Pulmonary artery endothelial cell (primary cell): ENCODE measurements at places on chromosomes 7 and 10. TPM values are rescaled to one million over a fixed set of nuclear protein-coding genes. Genes with fewer than 3 reads are reported as not detected.

Gene HHEX
- 46.5 and 50.5 TPM in 2 replicates for total RNA-seq

Gene C10orf53
- total RNA-seq: not detected in 2 replicates

Gene UCMA
- total RNA-seq: not detected in 2 replicates

Gene SLC29A4
- total RNA-seq: 1.7 and 2.7 TPM in 2 replicates

Gene C7orf57
- under 0.01 and 0.11 TPM in 2 replicates for total RNA-seq
